MM.1S (cell line): ENCODE measurements at places on chromosomes 5 and 9.
A peak's percentile ranks its signal among the peaks of the same experiment; 100 is the strongest.

GRCh38 chr5:8366266-8366665 lies 497.3 kb downstream of the MTRR start:
- DNase-seq, result no peak

DNA sequence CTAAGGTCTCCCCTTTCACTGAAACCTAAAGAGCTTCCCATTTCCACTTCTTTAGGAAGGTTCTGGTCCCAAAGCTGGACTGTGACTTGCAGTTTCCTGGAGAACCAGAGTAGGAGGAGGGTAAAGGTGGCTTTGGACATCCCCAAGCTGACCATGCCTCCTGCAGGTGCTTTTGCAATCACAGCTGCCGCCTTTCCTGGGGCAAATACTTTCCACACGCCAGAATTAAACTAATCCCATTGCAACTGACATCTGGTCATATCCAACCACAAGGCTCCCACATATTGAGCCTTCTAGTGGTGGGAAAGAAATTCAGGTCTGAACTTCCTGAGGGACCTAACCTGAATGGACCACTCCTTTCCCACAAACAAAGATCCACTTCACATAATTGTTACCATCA lies 92.7 kb downstream of the NRG2 start:
- no peak for DNase-seq

- DNase-seq, result peak; percentile 73
Measured at GRCh38 chr9:99666571-99666970, 155.1 kb upstream of the NR4A3 start.

GRCh38 chr9:133691191-133691590 lies 47.0 kb downstream of the SARDH start:
- no peak for DNase-seq

GRCh38 chr9:13209498-13209897 lies 70.0 kb downstream of the MPDZ start:
- DNase-seq, result no peak

- no peak for DNase-seq
Measured at GRCh38 chr5:111859031-111859430, 102.0 kb upstream of the NREP start.

DNA sequence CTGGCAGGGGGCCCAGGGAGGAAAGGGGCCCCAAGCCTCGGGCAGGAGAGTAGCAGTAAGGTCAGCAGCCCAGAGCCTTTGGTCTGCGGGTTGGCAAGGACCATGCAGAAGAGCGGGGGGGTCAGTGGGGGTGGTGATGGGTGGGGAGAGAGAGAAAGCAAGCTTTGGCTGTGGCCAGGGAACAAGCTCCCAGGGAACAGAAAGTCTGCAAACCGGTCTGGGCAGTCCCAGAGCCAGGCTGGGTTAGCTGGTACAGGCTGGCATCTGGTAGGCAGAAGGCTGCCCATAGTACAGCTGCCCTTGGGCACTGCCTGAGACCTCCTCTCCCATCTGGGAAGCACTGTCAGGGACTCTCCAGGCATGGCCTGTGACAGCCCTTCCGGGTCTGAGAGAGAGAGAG lies 10.5 kb upstream of the EPB41L4B start:
- no peak for DNase-seq

- no peak for DNase-seq
Measured at GRCh38 chr5:157821822-157822622, 36.9 kb downstream of the CLINT1 start.

DNA sequence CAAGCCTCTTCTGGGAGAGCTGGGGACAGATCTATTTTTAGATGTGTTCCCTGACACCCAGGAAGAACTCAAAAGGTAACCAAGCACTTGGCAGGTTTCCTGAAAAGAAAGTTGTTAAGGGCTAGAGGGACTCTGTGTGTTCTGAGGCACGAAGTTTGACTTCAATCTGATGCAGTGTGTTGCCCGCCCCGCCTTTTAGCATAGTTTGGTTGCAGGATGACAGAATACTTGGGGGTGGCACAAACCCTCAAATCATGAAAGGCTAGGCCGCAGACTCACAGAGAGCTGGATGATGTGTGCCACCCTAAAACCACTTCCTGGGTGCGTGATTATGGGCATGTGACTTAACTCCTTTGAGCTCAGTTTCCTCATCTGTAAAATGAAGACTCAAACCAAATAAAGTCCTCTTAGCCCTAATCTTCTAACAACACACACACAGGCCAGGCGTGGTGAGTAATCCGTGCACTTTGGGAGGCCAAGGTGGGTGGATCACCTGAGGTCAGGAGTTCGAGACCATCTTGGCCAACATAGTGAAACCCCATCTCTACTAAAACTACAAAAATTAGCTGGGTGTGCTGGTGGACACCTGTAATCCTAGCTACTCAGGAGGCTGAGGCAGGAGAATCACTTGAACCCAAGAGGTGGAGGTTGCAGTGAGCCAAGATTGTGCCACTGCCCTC lies 12.8 kb upstream of the NDFIP1 start:
- DNase-seq, result no peak

GRCh38 chr9:124590889-124591641 lies 83.9 kb upstream of the NR5A1 start:
- no peak for DNase-seq

DNA sequence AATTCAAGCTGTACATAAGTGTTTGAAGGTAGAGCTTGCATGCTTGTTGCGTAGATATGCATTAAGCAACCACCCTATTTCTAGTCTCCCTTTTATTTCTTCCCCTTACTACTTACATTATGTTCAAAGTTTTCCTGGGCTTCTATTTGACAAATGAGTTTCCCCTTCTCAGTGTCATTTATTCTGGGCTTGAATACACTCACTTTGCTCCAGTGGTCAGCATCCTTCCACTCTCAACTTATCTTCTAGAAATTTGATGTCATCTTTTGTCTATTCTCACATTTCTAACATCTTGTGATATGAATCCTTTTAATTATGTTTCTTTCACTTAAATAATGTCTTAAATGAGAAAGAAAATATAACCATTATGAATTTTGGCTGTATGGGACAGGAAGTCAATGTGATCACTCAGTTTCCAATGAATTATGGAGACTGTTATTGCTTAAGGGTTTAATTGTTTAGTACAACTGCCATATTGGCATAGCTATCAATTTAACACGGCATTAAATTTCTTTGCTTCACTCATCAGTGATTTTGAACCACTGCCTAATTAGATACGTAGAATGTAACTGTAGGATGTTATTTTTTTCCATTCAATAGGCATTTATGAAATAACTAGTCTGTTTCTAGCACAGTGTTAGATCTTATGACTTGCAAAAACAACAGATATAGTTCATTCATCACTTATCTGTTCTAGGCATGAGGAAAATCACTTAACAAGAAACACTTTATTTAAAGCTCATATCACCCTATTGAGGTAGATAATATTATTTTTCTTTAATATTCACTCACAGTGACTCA lies 105.5 kb upstream of the CDH12 start:
- no peak for DNase-seq

DNA sequence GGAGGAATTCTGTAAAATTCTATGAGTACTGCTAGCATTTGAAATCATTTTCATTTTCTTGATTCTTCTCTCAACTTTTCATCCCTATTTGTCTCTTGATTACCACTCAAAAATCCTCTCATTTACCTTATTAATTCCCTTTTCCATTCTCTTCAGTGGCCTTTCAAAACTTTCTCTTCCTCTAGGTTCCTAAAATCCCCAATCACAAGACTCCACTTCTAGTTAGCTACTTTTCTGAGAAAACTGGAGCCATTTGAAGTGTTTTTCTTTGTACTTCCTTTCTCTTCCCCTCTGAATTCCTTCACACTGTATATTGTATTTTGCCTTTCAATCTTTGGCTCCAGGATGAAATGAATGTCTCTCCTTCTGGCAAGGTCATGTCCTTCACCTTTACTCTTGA lies 61.3 kb upstream of the NR4A3 start:
- no peak for DNase-seq

DNA sequence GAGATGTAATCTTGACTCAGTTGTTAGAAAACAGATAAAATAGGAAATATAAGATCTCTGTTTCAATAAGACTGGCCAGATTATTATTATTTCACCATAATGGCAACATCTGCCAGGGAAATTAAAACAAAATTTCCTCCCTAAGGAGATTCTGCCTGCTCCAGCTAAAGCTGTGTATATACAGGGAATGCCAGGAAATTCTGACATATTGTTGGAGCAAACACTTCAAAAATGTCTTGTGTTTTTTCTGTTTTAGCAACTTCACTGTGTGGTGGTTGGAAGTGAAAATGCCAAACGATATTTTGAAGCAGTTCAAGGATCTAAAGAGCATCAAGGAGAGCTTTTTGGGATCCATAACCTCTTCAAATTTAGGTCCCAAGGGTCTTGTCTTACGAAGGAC lies 90.8 kb downstream of the ERCC6L2 start:
- DNase-seq, result no peak

DNA sequence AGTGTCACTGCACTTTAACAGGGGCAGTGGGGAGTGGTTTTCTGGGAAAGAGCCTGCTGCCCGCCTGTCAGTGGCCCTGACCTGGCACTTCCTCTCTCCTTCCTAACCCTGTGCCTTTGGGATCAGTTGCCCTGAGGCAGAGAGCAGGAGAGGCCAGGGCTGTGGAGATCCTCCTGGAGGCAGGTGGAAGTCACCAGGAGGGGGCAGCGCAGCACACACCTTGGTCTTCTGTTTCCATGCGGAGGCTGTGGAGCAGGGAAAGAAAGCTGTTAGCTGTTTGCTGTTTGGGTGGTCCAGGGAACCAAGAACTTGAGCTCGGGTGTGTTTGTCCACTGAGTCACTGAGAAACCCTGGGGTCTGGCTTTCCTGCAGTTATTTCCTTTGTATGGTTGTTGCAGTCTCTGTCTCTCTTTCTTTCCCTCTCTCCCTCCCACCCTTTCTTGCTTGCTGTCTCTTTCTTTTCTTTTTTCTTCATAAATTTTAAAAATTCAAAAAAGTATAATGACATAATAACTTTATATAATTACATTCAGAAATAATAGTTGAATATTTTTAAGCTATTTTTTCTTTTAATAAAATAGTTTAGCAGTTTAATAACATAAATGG lies 28.1 kb downstream of the NTRK2 start:
- peak; percentile 71 for DNase-seq

DNA sequence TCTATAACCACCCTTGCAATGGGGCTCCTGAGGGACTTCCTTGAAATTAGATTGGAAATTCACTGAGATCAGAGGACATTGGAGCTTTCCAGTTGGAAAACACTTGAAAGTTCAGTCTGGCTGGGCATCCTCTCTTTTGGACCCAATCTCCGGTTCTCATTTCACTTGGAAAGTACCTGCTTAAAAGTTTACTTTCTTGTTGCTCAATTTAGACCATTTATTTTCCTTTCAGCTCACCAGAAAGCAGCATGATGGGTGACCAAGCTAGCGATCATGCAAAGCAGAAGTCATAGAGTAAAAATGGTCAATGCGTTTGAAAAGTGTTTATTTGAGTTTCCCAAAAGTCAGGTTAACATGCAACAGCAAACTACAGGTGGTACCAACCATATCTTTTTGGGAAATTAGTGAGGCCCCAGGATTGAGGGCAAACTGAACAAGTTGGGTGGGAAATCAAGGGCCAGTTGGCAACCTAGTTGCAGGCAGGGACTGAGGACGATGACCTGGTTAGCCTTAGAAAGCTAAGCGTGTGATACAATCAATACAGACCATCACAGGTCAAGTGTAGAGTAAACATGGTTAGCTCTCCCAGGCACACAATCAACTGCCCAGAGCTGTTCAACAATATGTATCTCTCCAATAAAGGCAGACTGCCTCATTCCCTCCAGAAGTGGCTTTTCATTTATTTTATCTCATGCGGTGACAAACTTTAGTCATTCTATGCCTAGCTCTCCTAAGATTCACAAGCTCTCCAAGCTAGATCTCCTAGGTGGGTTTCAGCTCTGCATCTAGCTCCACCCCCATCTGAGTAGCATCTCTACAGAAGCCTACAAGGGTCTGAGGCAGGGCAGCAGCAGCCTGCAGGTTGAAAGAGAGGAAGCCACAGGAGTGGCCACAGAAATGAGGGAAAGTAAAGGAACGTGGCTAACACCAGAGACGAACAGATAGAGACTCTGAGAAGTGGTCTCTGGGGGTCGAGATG lies 136.9 kb downstream of the UGCG start:
- no peak for DNase-seq

DNA sequence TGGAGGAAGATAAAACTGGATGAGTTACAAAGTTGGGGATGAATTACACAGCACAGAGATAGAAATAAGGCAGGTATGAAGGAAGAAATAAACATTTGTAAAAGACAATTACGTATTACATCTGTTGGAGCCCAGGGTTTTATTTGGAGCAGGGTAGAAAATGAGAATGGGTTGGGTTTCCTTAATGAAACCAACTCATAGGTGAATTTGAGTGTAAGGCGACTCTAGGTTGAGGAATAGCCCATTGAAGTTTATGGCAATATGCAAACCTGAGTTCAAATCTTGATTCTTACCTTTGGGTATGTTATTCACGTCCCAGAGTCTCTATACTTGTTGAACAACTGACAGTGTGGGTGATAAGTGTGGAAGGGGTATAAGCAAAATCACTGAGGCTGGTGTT lies 422.3 kb upstream of the WWC1 start:
- peak; percentile 74 for DNase-seq

DNA sequence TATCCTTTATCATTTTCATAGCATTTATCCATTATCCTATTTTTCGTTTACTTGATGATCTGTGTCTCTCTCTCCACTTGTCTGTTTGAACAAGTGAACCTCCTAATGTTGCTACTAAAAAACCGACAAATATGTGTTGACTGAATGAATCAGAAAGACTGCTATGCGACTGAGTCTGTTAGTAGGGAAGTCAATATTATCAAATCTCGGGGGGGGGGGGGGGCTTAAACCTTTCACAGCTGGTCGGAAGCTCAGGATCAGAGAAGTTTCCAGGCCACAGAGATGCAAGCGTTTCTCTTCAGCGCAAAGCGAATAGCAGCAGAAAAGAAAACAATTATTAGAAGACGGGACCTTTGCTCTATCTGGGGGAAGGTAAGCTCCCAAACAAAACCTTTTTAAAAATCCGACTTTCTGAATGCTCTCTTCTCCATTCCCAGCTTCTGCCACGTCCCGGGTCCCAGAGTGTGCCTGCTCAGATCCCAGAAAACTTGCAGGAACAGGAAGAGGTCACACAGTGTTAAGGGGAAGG lies 412 bp downstream of the RIOK2 start:
- no peak for DNase-seq

- peak; percentile 31 for DNase-seq
Measured at GRCh38 chr5:62341783-62342475, 35.9 kb downstream of the KIF2A start.

DNA sequence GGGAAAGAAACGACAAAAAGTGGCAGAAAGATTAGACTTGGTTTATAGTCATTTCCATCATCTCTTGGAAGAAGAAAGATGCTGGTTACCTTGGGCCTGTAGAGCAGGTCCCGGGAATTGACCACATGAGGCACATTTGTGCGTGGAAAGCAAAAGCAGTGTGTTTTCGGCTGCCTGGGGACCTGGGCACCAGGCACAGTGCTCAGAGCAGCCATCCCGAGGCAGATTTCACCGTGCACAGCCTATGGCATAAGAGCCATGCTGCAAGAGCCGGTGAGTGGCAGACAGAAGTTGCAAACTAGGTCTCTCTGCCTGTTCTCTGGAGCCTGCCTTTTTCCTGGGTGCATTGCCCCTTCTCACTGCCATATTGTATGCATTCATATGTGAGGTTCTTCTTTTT lies 77.0 kb downstream of the ICE1 start:
- no peak for DNase-seq

- peak; percentile 60 for DNase-seq
Measured at GRCh38 chr5:115168829-115169486, 750 bp downstream of the TRIM36 start.
